ENCODE measurements at places on chromosomes 6 and 20.

DNA sequence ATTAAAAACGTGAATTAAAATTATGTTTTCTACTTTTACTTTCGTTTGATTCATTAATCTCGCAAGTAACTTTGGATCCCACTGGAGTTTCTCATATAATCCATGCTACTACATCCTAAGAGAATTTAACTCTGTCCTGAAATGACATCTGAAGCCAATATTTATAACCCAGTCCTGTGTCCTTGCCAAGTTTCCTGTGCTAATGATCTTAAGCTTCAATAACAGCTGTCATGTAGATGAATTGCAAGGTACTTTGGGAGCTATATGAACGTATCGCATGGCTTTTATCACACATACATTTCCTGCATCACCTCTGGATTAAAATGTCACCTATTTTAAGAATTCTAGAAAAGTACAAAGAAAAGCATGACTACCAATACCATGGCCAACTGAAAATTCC is 833.8 kb upstream of the CITED2 start:
- DNase-seq: no peak

DNA sequence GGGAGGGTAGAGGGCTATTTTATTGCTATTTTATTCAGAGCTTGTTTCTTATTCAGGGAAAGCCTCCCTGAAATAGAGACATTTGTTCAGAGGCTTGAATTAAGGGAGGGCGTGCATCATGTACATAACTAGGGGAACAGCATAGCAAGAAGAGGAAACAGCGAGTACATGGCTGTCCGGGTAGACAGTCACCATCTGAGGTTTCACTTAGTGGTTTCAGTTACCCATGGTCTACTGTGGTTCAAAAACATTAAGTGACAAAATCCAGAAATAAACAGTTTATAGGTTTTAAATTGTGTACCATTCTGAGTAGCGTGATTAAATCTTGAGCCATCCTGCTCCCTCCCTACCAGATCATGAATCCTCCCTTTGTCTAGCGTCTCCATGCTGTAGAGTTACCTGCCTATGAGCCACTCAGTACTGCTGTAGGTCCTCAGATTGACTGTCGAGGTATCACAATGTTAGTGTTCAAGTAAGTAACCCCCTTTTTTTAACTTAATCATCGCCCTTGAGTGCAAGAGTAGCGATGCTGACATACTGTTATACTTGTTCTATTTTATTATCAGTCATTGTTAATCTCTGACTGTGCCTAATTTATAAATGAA is 791.5 kb downstream of the TFAP2A start:
- DNase-seq: no peak

- peak; percentile 74 for DNase-seq
Measured at GRCh38 chr6:42960243-42961019, at the start of gene GNMT. TSS of gene GNMT (plus strand) at chr6:42960754. CDS start at chr6:42960768, 14 bp downstream.

DNA sequence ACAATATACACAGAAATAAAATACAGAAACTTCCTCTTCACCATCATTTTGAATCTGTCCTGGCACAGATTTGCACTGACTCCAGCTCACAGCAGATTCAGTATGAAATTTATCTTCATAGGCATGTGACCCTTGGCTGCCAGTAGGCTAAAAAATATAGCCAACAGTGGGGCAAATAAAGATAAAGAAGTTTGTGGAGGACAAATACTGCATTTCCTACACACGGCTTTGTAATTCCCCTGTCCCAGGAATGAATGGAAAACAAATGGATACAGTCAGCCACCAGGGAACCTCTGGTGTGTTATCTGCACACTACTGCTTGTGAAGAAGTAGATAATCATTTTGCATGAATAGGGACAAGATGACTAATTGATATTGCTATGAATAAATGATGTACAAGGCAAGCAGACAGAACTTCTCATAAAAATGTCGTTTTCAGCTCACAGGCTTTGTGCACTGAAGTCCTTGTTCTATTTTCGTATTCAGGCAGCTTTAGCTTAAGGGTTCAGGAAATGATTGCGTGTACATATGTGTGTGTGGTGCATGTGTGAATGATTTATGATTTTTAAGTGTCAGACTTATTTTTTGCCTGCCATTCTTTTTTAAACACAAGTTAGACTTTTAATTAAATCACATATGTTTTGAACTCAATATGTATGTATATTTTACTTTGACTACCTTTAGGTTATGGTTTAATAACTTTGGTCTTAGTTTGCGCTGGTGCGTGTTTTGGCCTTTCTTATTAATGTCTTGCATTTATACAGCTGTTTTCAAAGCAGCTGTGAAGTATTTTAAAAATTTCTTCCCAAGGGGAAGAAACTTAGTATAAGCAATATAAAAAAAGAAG is 543.8 kb upstream of the JAG1 start:
- no peak for DNase-seq

GRCh38 chr20:63495167-63495720 is 3.6 kb downstream of the EEF1A2 start:
- DNase-seq: no peak

DNA sequence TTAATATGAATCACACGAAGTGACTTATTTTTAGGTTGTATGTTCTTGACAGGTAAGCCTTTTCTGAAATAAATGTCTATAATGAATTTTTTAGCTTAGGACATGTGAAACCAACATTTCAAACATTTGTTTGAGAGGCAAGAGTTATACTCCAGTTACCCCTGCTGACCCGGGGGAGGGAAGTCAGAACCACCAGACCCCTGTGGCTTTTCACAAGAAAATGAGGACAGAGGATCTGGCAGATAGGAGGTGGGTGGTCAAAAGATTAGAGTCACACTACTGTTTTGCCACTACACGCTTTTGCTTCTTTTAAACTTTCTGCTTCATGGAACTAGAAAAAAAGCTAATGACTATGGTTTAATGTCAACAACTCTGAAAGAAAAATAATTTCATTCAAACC is 27.5 kb upstream of the ADGRF4 start:
- no peak for DNase-seq

DNA sequence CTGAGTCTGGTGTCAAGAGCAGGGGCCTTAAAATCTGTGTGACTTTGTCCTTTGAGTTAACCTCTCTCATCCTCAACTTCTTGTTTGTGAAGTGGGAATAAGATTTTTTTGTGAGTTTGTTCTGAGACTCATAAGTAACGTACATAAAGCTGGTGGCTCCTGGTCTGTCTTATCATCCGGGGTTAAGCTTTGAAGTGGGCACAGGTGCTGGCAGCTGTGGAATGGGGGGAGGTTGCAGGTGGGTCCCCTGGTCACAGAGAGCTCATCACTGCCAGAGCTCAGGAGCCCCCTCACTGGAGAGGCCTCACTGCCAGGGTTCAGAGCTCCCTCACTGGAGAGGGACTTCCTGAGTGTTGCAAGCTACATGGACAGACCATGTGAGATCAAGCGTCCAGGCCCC is 174.1 kb downstream of the NRN1 start:
- no peak for DNase-seq

DNA sequence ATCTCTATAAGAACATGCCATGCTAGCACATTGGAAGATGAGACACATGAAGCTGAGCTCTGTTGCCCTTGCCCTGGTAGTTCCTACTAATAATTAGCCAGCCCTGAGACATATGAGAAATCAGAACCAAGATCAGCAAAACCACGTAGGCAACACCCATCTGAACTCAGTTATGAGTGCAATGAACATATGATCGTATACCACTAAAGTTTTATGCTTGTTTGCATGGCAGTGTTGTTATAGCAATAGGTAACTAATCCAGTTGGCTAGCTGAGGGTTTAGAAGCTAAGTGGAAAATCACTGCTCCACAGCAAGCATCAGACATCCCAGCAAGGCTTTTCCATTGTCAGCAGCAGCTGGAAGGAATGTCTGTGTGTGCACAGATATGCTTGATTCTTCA is 180.7 kb downstream of the BTBD3 start:
- DNase-seq: no peak

DNA sequence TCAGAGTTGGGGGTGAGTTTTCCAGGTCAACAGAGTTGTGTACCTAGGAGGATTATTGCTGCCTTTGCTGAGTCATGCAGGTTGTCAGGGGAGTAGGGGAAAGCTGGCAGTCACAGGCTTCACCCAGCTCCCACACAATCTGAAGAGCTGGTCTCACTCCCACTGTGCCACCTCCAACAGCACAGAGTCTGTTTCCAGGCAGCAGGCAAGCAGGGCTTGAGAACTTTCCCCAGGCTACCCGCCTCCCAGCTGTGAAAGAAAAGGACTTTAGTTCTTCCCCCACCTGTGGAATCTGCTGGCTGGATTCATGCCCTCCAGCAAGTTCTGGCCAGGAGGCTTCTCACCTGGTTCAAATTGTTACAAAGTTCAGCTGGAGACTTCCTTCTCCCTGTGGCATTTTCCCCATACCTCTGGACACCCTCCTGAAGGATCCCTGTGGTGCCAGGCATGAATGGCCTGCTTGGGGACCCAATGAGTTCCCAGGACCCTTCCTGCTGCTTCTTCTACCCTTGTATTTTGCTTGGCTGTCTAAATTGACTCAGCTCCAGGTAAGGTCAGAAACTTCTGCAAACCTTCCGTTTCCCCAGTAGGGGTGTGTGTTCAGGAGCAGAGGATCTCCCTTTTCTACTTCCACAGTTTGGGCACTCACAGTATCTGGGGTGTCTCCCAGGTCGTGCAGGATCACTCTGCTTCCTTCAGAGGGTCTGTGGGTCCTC is 378.1 kb upstream of the MAN1A1 start:
- no peak for DNase-seq

DNA sequence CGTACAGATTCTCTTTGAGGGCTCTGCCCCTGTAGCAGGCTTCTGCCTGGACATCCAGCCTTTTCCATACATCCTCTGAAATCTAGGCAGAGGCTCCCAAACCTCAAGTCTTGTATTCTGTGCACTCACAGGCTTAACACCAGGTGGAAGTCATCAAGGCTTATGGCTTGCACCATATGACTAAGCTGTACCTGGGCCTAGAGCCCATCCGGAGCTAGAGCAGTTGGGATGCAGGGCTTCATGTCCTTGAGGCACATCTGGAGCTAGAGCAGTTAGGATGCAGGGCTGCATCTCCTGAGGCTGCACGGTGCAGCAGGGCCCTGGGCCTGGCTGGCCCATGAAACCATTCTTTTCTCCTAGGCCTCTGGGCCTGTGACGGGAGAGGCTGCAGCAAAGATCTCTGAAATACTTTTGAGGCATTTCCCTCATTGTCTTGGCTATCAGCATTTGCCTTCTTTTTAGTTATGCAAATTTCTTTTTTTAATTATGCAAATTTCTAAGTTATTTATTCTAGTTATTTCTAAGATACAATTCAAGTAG is 98.7 kb downstream of the CD24 start:
- DNase-seq: no peak

- DNase-seq: no peak
Measured at GRCh38 chr6:134984821-134985220, 34.9 kb upstream of the ALDH8A1 start.

GRCh38 chr6:15575357-15576033 is 87.3 kb downstream of the DTNBP1 start:
- no peak for DNase-seq

DNA sequence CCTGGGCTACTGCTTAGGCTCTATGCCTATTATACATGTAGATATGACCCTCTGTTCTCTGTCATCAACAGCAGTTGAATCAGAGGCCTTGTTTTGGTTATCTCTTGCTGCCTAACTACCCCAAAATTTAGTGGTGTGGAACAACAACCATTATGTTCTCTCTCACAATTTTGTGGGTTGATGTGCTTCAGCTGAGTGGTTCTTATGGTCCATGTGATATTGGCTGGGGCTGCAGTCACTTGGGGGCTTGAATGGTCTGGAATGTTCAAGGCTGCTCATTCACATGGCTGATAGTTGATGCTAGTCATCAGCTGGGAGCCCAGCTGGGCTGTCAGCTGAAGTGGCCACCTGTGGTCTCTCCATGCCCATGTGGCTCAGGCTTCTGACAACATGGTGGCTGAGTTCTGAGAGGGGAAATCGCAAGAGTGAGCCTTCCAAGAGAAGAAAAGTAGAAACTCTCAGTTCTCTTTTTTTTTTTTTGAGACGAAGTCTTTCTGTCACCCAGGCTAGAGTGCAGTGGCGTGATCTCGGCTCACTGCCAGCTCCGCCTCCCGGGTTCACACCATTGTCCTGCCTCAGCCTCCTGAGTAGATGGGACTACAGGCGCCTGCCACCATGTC is 47.8 kb downstream of the SHLD1 start:
- no peak for DNase-seq

DNA sequence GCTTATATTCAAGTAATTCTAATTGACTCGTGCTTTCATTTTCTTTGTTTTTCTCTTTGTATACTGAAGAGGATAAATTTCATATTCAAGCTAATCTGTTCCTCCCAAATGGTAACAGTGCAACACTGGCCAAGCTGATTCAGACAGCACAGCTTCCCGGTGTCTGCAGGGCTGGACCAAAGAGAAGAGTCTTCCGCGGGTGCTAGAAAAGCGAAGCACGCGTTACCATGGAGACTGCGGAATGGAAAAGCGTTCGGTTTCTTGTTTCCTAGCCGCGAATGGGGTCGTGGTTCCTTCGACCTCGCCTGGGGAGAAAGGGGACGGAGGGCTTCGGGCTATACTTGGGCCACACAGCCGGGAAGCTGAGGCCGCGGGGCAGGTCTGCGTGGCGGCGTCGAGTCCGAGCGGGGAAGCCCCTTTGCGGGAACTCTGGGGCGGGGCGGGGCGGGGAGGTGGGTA is 6.2 kb upstream of the ZNF311 start:
- DNase-seq: peak; percentile 50

DNA sequence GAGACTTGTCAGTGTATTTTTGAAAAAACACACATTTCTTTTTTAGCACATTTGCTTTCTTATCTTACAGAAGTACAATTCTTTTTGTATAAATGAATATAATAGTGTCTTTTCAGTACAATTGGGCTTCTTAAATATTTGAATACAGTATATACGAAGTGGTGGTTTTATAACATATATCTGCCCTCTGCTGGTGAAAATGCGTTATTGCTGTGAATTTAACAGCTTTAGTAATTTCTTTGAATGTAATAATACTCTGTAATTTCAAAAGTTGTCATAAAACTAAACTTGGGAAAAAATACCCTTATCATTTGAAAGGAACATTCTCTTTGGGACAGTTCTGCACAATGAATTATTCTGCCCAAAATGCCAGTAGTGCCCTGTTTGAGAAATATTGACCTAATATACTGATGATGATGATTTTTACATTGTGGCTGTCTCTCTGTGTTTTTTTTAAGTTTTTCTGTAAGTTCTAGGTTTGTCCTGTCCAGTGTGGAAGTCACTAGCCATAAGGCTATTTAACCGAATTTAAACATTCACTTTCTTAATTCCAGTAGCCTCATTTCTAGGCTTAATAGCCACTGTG is 19.0 kb downstream of the SMAP1 start:
- DNase-seq: no peak

DNA sequence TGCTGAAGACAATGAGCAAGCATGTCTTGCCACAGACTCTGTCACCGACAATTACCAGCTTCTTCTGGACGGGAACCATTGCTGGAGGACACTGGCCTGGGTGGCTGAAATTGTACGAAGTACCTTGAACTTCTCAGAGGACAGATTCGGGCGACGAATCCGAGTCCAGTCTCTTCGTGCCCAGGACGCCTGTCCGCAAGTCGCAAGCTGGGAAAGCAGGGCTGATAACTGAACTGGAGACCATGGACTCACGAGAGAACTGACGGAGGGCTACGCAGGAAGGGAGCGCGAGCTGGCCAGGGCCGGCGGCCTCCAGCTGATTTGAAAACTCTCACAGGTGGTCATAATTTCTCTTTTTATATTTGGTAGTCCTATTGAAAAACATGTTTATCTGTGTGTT is 1229.5 kb upstream of the MAP3K7 start:
- no peak for DNase-seq
